ENCODE measurements at places on chromosomes 6 and 20.

- DNase-seq: no peak
These were observed 42.0 kb upstream of the RSPO3 start for GRCh38 chr6:127076466-127076865.

DNA sequence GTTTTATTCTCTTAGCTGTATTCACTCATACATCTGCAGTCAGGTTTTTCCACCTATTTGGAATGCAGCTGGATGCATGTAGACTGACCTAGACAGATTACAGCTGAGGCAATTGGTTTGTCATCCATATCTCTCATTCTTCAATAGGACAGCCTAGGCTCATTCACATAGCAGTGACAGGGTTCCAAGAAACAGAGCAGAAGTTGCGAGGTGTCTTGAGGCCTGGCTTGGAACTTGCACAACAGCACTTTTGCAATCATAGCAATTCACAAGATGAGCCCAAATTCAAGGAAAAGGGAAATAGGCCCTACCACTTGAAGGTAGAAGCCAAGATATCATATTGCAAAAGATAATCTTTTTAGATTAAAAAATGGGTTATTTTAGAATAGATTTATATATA, 508.9 kb upstream of the JAG1 start:
- DNase-seq: no peak

DNA sequence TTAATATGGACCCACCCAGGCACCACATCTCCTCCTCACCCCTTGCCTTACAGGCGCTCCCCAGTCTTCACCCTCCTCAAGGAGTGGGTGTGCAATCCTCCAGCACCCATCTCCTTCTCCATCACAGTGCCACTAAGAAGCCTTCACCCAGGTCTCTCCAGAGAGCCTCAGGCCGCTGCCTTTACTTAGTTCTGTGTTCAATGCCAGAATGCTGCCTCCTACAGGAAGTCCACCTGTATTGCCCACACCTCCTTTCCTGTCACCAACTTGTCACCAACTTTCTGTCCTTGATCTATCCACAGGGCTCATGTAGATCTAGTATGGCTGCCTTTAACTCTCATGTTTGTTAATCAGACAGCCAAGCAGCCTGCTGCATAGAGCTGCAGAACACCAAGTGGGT, 586 bp upstream of the LST1 start:
- DNase-seq: no peak

- DNase-seq: no peak
These were observed 16.1 kb upstream of the TSBP1 start for GRCh38 chr6:32387589-32388340.

- DNase-seq: no peak
These were observed 203.9 kb upstream of the RAB32 start for GRCh38 chr6:146339716-146340115.

DNA sequence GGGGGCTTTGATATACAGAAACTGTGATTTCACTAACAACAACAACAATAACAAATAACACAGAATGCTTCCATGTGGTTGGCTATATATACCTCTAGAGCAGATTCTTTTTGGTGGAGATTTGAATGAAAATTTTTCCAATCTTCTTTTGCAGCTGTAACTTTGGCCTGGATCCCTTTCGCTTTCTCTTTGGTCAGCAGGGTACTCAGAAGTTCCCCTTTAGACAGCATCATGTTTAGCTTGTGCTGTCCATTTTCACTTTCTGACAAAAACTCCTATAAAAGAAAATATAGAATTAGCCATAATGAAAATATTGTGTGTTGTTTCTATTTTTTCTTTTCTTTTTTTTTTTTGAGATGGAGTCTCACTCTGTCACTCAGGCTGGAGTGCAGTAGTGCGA, 264.2 kb downstream of the SYNE1 start:
- no peak for DNase-seq

- no peak for DNase-seq
These were observed 64.9 kb upstream of the RREB1 start for GRCh38 chr6:7042654-7043545.

DNA sequence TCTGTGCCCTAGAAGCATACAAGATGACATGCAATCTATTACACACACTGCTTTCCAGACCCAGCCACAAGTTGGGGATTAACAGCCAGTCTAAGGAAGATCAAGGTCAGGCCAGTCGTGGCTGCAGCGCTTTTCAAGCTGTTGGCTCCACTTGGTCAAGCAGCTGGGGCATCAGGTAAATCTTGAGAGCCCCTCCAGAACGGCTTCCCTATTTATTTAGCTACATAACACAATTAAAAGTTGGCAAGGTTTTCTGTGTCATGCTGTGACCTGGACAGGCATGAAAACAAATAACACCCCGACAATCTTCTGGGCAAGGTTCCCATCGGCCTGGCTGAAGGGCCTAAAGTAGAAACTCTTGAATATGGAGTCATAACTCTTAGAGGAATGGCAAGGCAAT, 524.3 kb downstream of the PRKN start:
- DNase-seq: no peak
